ENCODE measurements at places on chromosomes 4 and X.

DNA sequence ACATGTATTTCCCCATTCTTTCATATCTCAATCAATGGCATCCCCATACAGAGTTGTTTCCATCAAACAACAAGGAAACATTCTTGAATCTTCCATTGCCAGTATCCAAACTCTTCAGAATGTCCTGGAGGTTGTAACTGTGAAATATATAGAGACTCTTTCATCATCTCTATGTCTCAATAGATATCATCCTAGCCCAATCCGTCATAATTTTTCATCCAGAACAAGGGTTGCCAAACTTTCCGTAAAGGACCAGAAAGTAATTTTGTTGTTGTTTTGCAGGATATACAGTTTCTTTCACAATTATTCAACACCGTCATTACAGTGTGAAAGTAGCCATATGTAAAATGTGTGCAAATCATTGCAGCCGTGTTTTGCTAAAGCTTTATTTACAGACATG is 15.2 kb upstream of the CXCL6 start:
- DNase-seq = no peak

- no peak for DNase-seq
These were observed 663.7 kb downstream of the GRXCR1 start for GRCh38 chr4:43556262-43556661.

- DNase-seq = no peak
These were observed 201.0 kb downstream of the MAB21L2 start for GRCh38 chr4:150782921-150783320.

DNA sequence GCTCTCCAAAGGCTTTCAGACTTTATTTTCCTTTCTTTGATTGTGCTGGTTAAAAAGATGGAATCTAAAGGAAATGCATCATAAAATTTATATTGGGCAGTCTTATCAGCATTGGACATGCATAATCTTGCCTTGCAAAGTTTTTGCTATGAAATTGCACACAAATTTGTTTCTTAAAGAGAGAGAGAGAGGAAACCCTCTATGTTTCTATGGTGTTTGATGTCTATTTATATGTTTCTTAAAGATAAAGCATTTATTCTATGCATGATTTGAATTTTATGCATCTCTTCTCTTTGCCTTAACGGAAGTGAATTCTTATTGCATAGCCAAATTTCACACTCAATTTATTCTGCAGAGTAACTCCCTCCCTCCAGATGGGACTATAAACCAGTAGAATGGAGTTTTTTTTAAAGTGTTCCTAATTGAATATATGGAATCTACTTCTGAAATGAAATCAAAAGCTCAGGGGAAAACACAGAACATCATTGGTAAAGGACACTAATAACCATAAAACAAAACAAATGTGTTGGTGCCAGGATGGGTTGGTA is 83.5 kb upstream of the PPARGC1A start:
- no peak for DNase-seq

DNA sequence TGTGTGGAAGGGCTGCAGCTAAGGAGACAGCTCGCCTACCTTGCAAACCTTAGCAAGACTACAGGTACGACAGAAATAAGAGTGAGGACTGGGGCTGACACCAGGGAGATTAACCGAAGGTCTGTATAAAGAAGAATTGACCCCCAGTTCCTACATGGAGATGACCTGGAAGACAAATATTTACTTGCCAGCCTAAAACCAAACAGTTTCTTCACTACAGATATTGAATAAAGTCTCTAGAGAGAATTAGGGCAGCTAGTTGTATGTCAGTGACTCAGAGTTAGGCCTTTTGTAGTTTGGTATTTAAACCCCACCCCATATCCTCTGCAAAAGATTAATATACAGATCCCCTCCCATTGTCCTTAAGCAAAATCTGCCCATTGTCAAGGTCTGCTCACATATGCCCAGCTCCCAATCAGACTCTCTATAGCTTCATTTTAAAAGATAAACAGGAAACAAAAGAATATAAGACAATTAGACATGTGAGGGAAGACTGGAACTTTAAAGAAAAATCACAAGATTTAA is 28.1 kb upstream of the FRMPD3 start:
- no peak for DNase-seq

DNA sequence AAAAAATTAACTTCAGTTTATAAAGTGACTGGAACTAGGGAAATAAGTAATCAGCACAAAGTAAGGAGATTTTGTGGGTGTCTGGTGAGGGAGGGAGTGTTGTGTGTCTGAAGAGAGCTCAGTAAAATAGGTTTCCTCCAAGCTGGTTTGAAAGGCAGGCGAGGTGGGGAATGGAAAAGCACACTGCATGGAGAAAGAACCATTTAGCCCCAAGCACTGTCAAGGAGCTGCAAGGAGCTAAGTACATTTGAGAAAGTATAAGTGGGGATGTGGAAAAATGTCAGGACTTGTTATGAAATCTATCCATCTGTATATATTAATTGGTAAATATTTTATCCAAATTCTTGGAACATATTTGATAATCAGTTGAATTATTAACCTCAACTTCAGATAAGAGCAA is 956 bp downstream of the C4orf51 start:
- no peak for DNase-seq

DNA sequence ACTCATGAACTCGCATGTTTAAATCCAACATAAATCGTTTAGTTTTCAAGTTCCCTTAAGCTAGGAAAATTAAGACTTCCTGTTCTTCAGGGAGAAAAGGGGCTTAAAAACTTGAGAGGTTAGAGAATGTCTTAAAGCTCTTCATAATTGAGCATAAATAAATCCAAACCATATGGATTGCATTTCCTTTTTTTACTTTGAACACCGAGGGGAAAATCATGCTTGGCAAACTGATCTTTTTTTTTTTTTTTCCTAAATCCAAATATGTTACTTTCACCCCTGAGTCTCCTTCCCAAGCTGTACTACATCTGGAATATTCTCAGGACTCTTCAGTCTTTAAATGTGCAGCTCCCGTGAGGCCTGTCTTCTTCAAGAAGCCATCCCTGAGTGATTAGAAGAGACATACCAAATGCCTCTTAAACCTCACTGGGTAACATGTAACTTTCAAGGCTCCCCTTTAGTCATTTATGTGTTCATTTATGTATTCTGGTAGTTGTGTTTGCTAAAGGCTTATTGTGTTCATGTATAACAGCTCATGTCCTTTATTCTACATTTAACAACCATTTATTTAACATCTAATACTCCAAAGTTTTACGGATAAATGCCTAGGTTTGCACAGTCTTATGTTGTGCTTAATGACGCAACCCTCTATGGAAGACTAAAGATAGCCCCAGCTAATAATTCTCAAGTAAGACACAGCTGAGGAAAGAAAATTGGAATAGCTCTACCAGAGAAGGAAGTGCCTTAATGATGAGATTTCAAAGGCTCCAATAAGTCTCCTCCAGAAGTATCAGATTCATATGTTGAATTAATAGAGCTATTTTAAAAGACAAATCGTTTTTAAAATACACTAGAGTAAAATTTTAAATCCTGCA is 107.0 kb downstream of the AGTR2 start:
- no peak for DNase-seq

GRCh38 chrX:35733879-35734278 is 64.3 kb upstream of the MAGEB16 start:
- DNase-seq = no peak

DNA sequence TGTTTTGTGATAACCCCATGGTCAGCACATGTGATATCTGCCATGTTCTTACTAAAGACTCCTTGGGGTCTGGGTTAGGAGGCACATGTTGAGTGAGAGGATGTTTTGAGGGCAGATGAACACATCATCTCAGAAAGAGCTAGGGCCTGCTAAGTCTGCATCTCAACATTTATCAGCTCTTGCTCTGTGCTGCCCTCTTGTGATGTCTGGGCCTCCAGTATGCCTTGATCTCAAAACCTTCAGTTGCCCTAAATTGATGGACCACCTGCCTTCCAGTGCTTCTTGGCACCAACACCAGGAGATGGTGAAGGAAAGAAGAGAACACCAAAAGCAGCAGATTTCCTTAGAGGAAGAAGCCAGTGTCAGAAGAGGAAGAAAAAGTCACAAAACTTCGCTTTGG is 22.5 kb downstream of the MID1 start:
- DNase-seq = no peak
